ENCODE measurements at places on chromosomes 3 and 15. TPM values are rescaled to one million over a fixed set of nuclear protein-coding genes. Genes with fewer than 3 reads are reported as not detected.
A peak's percentile ranks its signal among the peaks of the same experiment; 100 is the strongest.

DNA sequence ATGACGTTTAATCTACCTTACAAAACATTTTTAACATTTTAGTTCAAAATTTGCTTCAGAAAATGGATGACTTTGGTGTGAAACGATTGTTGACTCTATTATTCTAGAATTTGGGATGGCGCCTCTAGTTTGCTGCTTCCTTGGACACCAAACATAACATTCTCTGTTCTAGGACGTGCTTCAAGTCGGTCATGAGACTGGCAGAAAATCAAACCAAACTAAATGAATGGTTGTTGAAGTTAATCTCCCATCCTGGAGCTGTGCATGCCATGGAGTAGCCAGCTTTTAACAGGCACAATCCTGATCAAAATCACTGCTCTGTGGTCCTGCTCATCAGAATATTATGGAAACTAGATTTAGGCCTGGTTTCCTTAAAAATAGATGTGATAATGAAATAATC lies 9.6 kb upstream of the LRRFIP2 start:
- no peak for DNase-seq

PAQR5 gene
- total RNA-seq = not detected

GRCh38 chr3:55501905-55502304 lies 14.8 kb upstream of the WNT5A start:
- DNase-seq = no peak

GRCh38 chr3:18302517-18302916 lies 122.6 kb downstream of the SATB1 start:
- peak; percentile 15 for DNase-seq

DNA sequence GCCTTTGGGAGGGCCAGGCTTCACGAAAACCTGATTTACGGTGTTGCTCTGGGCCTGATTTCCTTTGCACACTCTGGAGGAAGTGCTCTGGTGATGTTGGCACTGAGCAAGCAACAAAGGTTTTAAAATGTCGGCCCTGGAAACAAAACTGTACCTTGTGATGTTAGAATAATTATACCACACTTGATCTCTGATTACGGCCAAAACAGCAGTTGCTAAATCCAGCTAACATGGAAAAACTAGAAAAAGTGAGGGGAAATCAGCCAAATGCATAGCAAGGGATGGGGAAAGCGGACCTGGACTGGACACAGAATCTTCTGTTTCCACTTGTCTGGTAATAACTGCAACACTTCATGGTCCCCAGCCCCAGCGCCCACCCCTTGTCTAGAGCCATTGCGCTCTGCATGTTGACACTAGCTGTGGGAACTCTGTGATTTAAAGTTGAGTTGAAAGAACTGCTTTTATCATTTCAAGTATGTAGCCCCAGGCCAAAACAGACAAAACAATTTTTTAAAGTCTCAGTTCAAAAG lies 120.1 kb downstream of the VGLL4 start:
- DNase-seq = no peak

DNA sequence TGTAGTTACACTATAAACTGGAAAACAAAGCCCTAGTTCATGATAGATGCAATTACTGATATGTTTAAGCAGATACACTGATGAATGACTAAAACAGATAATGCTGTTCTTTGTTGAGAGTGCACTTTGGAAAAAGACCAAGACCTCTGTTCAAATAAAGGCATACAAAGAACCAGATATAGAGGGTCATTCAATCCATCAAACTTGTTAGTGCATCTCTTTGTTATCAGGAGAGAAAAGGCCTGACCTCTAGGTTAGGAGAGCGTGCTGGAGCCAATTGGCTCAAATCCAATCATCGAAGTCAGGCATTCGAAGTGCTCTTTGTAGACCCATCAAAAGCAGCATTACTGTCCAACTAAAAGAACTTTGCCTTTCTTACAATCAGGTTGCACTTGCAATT lies 124.2 kb downstream of the TFG start:
- no peak for DNase-seq

- no peak for DNase-seq
Observed at GRCh38 chr3:126170073-126170777, 10.2 kb downstream of the ALDH1L1 start.

DNA sequence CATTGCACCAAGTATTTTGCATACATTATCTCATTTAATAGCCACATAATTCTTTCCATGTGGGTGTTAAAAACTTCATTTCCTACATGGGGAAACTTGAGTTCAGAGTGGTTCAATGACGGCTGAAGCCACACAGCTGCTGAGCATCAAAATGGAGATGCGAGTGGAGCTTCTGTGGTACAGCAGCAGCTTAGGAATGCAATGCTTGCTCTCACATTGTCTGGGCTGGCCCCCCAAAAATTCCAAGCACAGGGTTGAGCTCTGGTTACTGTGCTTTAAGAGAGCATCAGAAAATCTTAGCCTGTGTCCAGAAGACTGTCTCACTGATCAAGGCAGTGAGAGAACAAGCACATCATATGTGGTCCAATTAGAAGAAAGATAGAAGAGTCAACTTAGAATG lies 57.4 kb upstream of the GADL1 start:
- DNase-seq = no peak

GRCh38 chr3:126451511-126451910 lies 24.2 kb downstream of the ZXDC start:
- no peak for DNase-seq

- DNase-seq = peak; percentile 93
Observed at GRCh38 chr3:143294188-143294587, 174.6 kb downstream of the CHST2 start.

FNDC3B gene
- total RNA-seq = 2.6 TPM

SYNPR gene
- total RNA-seq = not detected

DNA sequence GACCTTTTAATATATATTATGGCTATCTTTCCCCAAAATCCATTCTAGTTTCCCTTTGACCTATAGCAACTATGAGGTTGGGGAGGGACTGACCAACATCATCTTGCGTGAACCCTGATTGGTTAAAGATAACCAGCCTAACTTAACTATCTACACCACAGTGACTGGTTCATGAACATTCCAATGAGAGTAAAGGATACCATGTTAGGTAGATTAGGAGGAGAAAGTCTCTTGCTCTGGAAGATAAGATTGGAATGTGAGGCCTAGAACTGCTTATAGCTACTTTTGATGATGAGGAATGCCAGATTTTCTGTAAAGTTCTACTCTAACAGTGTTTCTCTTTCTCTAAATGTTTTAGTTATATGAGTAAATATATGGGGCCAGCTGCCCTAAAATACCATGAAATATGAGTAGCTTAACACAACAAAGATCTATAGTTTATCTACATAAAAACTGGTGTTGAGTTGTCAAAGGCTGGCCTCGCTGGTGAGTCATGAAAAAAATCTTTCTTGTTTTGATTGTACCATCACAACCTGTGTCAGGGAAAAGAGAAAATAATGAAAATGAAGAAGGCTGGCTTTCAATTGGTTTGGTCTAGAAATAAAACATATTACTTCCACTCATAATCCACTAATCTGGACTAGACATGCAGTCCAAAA lies 481.4 kb downstream of the NSUN3 start:
- no peak for DNase-seq

PLIN1 gene
- total RNA-seq = not detected

DNA sequence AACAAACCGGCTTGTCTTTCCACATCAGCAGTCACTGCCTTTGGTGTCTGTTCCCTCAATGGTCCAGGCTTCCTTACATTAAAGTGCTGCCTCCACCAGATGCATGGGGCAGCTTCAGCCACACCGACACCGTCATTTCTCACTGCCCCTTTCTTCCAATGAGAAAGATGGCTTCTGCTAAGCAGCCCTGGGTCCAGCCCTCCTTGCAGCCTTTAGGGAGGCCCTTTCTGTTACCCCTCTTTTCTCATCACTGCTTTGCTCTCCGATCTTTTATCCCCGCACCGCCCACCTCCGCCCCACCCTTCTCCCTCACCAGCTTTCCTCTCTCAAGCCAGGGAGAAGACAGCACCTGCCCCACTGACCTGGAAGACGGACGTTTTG lies 28.2 kb upstream of the CXCR6 start:
- DNase-seq = no peak

NEK10 gene
- 0.72 TPM for total RNA-seq

- DNase-seq = no peak
Observed at GRCh38 chr3:49279376-49279775, 2.3 kb upstream of the C3orf62 start.

GRCh38 chr3:171155122-171155700 lies 128.7 kb upstream of the SLC2A2 start:
- DNase-seq = no peak

ARPIN gene
- total RNA-seq = not detected

- no peak for DNase-seq
Observed at GRCh38 chr3:14647976-14648955, 3.3 kb upstream of the CCDC174 start.

GRCh38 chr15:65342493-65342892 lies 35.3 kb downstream of the IGDCC3 start:
- peak; percentile 10 for DNase-seq

GRCh38 chr3:17430582-17430981 lies 311.8 kb downstream of the TBC1D5 start:
- no peak for DNase-seq

DNA sequence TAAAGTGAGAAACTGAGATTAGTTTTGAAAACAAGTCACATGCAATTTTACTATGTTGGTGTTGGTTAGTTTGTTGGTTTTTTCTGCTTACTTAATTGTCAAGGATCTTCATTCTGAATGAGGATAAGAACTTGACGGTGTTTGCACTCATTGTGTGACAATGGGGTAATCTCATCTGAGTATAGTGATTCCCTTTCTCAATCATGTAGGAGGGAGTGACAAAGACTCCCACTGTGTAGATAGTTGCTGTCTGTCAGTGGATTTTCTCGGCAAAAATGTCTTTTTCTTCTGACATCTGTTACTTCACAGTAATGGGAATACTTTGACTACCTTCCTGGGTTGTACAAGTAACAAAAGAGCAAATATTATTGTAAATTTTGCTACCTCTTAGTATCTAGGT lies 23.5 kb downstream of the KCNH8 start:
- DNase-seq = no peak

DNA sequence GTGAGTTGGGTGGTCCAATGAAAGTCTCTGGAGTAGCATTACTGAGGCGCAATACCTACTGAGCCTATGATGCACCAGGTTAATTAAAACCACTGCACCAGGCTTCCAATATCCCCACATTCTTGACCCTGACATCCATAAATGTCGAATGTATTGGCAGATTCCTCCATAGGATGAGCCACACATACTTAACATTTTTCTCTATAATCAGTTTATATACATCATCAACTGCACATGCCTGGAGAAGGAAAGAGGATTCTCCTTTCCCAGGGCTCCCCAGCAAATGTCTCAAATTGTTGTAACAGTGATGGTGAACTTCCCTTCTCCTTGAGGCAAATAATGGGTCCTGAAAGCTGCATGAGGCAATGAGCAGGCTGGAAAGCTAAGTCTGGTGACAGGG lies 82.3 kb upstream of the LPP start:
- DNase-seq = no peak

ANKUB1 gene
- total RNA-seq = not detected

GRCh38 chr3:127168271-127168670 lies 24.7 kb upstream of the PRR23E start:
- no peak for DNase-seq

CHRNA7 gene
- not detected for total RNA-seq

MUC20 gene
- total RNA-seq = 0.22 TPM

GOLGA8J gene
- total RNA-seq = not detected

DNA sequence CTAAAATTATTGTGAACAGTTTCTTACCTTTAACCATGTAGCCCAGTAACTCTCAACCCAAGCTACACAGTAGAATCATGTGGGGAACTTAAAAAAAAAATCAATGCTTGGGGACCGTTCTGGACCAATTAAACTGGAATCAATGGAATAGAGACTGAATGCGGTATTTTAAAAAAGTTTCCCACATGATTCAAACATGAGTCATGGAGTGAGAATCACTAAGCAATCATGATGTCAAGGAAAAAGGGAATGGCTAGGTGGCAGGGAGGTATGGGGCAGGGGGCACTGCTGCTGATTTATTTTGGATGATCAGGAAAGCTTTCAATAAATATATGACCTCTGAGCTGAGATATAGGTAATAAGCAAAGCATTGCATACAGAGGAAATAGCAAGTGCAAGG lies 250.5 kb upstream of the RORA start:
- no peak for DNase-seq

- no peak for DNase-seq
Observed at GRCh38 chr3:181974198-181974597, 262.5 kb downstream of the SOX2 start.

C3orf22 gene
- not detected for total RNA-seq

PLA2G4D gene
- not detected for total RNA-seq
